ENCODE measurements at places on chromosomes 3 and 15. TPM values are rescaled to one million over a fixed set of nuclear protein-coding genes. Genes with fewer than 3 reads are reported as not detected.

GRCh38 chr3:44437800-44438199, 39.7 kb downstream of the ZNF445 start:
- no peaks in the 10 kb centered on the region for H3K27me3 ChIP-seq
- no peak for DNase-seq
- peaks cover 24% of the 10 kb centered on the region for H3K4me1 ChIP-seq
- no peak overlapping the region for H3K4me3 ChIP-seq
- H3K27ac ChIP-seq, result no peak overlapping the region

DNA sequence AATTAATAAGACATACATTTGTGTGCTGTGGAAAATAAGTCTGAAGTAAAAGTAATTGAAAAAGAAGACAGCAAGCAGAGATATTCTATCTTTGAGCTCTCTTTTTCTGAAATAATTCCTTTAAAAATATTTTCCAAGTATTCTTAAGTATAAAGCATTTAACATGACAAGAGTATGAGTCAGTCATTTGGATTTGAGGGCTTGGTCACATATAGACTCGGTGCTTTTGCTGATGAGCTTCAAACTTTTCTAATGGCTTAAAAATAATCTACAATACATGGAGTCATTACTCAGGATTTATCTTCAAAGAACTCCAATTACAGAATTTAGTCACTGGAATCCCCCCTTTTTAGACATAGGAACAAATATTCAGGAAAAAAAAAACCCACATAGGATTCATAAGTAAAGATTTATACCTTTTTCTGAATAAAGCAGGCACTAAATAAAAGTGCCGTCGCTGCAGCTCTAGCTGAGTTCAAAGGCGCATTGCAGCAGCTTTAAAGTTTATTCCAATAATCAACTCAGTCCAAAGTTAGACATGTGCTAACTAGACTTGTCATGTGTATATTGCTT, 147.5 kb downstream of the CTNNB1 start:
- DNase-seq, result no peak
- H3K4me1 ChIP-seq, result no peaks in the 10 kb centered on the region
- H3K4me3 ChIP-seq, result no peak overlapping the region
- H3K27me3 ChIP-seq, result no peaks in the 10 kb centered on the region

The CCDC50 gene
- 4.7 TPM for total RNA-seq

The GOLGA6L10 gene
- 1.1 TPM for total RNA-seq

DNA sequence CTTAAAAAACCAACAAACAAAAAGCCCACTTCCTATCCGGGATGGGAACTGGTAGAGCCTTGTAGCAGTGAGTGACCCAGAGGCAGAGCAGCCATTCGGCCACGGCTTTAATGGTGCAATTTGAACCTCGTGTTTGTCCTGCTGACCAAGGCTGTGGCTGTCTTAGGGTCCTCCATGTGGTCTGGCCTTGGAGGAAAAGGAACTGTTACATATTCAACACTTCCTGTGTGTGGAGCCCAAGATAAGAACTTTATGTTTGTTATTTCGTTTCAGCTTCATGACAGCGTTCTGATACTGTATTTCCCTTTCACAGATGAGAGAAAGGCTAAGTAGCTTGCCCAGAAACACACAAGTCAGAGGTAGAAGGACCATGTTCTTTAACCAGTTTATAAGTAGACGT, 269.8 kb downstream of the SV2B start:
- H3K36me3 ChIP-seq, result peaks cover 7% of the 10 kb centered on the region
- no peak for DNase-seq
- H3K4me1 ChIP-seq, result peaks cover 14% of the 10 kb centered on the region
- no peak overlapping the region for H3K4me3 ChIP-seq
- no peak overlapping the region for H3K27ac ChIP-seq

- no peak overlapping the region for H3K27ac ChIP-seq
- no peak overlapping the region for H3K4me3 ChIP-seq
- no peaks in the 10 kb centered on the region for H3K27me3 ChIP-seq
- DNase-seq, result no peak
- no peaks in the 10 kb centered on the region for H3K36me3 ChIP-seq
These were observed 402.1 kb downstream of the PDCD6IP start for GRCh38 chr3:34200576-34200975.

The CAV3 gene
- total RNA-seq, result not detected

The LMOD3 gene
- total RNA-seq, result not detected

DNA sequence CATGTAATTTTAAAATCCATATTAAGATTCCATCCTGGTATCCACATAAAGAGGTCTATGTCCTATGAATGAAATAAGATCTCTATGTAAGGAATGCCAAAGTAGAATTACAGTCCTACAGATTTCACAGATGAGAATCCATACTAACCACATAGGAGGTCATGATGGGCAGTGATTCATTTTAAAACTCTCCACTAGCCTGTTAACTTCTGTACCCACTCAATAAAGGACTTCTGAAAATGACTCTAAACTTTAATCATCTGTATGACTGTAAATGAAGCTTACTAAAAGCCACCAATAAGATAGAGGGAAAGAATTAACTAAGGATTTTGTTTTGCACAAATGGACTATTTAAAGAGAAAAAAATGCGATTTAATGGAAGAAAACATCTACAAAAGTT, 28.7 kb downstream of the MORC1 start:
- no peaks in the 10 kb centered on the region for H3K36me3 ChIP-seq
- DNase-seq, result no peak
- H3K27me3 ChIP-seq, result peaks cover 7% of the 10 kb centered on the region

The CELF6 gene
- total RNA-seq, result 0.16 TPM

The FBN1 gene
- 0.22 TPM for total RNA-seq

- no peaks in the 10 kb centered on the region for H3K36me3 ChIP-seq
- no peak overlapping the region for H3K27ac ChIP-seq
- no peak for DNase-seq
These were observed 1.6 kb downstream of the INSYN1 start for GRCh38 chr15:73751511-73751898.

DNA sequence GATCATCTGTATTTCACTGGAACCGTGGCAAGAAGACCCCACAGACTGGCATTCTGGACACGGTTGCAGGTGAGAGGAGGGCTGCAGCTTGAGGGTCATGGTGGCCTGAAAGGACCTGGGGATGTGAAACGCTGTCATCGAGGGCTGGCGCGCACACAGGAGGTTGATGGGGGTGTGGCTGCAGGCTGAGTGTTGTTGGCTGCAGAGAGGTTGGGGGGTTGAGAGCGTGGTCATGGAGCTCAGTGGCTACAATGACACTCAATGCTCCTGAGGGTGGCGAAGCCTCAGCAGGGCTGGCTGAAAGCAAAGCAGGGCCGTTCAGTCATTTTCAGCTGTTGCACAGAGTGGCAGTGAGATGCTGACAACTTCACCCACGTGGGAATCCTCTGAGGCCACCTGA, 21.0 kb downstream of the CPN2 start:
- DNase-seq, result no peak
- peaks cover 26% of the 10 kb centered on the region for H3K27me3 ChIP-seq
- H3K36me3 ChIP-seq, result no peaks in the 10 kb centered on the region
- H3K4me1 ChIP-seq, result peaks cover 2% of the 10 kb centered on the region
- H3K4me3 ChIP-seq, result no peak overlapping the region

The SLC22A13 gene
- 0.24 TPM for total RNA-seq

DNA sequence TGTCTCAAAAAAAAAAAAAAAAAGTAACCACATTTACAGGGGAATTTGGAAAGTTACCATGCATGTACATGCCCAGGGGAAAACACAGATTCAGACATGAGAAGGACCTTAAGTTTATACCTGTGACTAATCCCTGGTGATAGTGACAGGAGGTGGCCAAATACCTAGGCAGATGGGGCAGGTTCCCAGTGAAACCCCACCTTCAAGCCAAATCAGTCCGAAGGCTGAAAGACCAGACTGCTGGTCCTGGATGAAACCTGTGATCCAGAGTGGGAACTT, 15.8 kb downstream of the SPCS1 start:
- H3K4me3 ChIP-seq, result no peak overlapping the region
- no peak for DNase-seq
- H3K36me3 ChIP-seq, result peaks cover 18% of the 10 kb centered on the region
- H3K27me3 ChIP-seq, result no peaks in the 10 kb centered on the region

- no peaks in the 10 kb centered on the region for H3K27me3 ChIP-seq
- no peak for DNase-seq
- no peak overlapping the region for H3K27ac ChIP-seq
These were observed 31.0 kb downstream of the TMOD2 start for GRCh38 chr15:51782357-51782896.

DNA sequence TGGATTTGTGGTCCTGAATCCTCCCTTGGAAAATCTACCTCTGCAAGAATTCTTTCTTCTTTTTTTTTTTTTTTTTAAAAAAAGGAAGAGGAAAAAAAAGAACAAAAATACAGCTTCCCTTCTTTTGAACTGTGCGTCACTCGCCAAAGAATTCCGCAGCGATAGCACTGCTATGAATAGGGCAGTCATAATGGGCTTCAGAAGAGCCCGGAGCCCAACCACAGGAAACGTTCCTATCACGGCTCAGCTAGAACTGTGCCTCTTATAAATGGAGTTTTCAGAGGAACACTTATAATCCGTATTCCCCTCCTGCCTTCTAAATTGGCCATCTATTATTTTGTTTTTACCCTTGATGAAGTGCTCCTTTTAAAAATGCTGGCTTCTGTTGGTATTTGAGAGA, 227.7 kb downstream of the ADAMTS17 start:
- peak overlapping the region; percentile 4 for H3K4me3 ChIP-seq
- no peaks in the 10 kb centered on the region for H3K27me3 ChIP-seq

The PLXNA1 gene
- total RNA-seq, result 6.6 TPM

DNA sequence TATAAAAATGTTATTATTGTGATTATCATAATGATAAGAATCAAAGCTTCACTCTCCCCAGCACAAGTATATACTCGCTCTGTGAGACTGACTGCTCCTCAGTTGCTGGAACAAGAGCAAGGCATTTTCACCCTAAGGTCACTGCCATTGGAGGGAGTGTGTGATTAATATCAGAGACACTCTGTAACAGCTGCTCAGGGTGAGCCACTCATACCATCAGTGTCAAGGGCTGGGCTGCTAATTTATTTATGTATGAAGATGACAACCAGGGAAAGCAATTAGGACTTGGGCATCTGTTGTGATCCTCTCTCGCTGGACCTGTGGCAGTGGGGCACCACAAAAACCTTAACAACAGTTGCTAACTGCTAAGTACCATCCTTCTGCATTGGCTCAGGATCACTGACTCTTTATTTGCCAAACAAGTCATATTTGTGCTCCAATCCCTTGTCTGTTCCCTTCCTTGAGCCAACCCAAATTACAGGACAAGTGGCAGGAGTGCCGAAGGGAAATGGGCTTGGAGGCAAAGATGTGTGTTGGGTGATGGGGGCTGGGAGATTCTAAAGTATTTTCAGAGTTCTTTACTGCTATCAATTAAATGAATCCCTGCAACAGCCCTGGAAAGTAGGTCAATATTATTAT, 297.5 kb upstream of the STT3B start:
- peaks cover 2% of the 10 kb centered on the region for H3K36me3 ChIP-seq
- H3K4me1 ChIP-seq, result peaks cover 44% of the 10 kb centered on the region
- H3K27me3 ChIP-seq, result no peaks in the 10 kb centered on the region
- DNase-seq, result no peak
- no peak overlapping the region for H3K27ac ChIP-seq

- H3K4me1 ChIP-seq, result no peaks in the 10 kb centered on the region
- no peaks in the 10 kb centered on the region for H3K27me3 ChIP-seq
- no peak for DNase-seq
- no peak overlapping the region for H3K27ac ChIP-seq
- H3K4me3 ChIP-seq, result no peak overlapping the region
These were observed 200.1 kb downstream of the KCNMB2 start for GRCh38 chr3:178736300-178736699.

DNA sequence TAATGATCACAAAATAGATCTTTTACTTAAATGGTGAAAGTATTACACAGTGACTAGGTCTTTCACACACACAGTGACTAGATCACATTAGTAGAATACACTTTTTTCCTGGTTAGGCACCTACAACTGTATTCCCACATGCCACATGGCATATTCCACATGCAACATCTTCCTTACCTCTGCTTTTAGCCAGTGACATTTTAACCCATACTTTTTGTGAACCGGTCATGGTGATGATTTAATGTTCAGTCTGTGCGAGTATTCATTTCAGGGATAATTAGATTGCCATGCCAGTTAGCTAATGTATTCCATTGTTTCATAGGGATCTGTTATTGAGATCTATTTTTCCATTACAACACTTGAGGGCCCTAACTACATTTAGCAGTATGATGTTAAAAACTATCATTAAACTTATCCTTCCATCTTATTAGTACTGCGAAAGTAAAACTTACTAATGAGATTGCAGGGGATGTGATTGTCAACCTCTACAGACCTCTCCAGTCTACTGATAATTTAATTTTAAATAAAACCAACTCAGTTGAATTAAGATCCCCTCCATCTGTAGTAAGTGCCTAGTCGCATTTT, 28.3 kb downstream of the TSEN2 start:
- H3K27ac ChIP-seq, result no peak overlapping the region
- H3K27me3 ChIP-seq, result no peaks in the 10 kb centered on the region
- peaks cover 16% of the 10 kb centered on the region for H3K36me3 ChIP-seq
- H3K4me1 ChIP-seq, result no peaks in the 10 kb centered on the region
- DNase-seq, result no peak

The C3orf80 gene
- not detected for total RNA-seq

DNA sequence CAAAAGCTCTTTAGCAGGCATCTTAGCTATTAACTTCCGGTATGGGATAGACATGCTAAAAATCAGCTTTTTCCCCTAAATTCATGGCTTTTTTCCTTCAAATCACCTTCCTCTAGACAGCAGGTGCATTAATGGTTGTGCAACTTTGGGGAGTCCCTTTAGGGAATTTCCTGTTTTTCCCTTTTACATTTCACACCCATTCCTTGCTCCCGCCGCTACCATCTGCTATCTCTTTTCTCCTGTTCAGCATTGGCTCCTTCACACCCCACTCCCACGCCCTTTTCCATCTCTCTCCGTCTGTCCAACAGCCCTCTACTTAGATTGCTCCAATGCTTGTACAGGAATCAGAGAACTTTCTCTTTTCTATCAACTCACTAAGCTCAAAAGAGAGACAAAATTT, 43.4 kb downstream of the FEZF2 start:
- H3K36me3 ChIP-seq, result no peaks in the 10 kb centered on the region
- DNase-seq, result no peak
- peaks cover 10% of the 10 kb centered on the region for H3K27me3 ChIP-seq
- H3K4me1 ChIP-seq, result peaks cover 2% of the 10 kb centered on the region

GRCh38 chr3:100396967-100397366, 3.9 kb downstream of the TOMM70 start:
- no peak for DNase-seq
- no peak overlapping the region for H3K27ac ChIP-seq
- no peak overlapping the region for H3K4me3 ChIP-seq
- peaks cover 51% of the 10 kb centered on the region for H3K4me1 ChIP-seq
- peaks cover 33% of the 10 kb centered on the region for H3K36me3 ChIP-seq
- no peaks in the 10 kb centered on the region for H3K27me3 ChIP-seq
